Stimulated activated CD8-positive, alpha-beta memory T cell treated with anti-CD3 and anti-CD28 coated beads, Interleukin-4, amount 100 ng/mL, for 1 hour (primary cell): ENCODE measurements at places on chromosomes 6 and 20.

DNA sequence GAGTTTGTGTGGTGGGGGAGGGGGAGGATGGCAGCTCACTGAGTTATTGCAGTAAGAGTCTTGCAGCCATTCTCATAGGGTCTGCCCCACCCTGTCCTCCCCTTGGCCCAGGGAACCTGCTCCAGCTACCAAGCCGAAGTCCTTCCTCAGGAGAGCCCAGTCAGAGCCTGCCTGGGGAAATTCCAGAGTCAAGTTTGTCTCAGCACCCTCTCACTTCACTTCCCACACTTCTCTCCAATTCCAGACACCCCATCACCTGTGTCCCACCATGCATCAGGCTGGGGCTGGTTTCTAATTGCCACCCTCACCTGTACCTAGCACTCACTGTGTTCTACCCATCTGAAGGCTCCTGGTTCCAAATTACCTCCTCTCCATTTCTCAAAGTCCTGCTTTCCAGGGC is 10.3 kb upstream of the SLC22A16 start:
- no peak for DNase-seq

- no peak for DNase-seq
Measured at GRCh38 chr6:147789430-147789947, 281.0 kb downstream of the SAMD5 start.

GRCh38 chr20:57065646-57066045 is 200.8 kb downstream of the BMP7 start:
- DNase-seq, result no peak

GRCh38 chr6:34241351-34242215 is 4.9 kb downstream of the HMGA1 start:
- DNase-seq, result no peak

DNA sequence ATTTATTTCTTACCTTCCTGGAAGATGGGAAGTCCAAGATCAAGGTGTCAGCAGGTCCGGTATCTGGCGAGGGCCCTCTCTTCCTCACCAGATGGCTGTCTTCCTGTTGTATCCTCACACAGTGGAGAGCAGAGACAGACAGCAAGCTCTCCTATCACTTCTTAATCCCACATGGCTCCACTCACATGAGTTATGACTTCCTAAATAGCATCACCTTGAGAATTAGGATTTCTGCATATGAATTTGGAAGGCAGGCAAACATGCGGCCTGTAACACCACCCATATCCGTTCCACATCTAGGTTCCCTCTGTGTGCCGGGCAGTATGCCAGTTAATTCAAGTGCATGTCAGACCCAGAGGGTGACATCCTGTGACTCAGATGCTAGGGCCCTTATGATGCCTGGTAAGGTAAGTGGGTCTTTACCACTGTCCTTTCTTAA is 2.1 kb downstream of the RAET1E start:
- no peak for DNase-seq
